ENCODE measurements at places on chromosomes 16 and 17.

GRCh38 chr16:19520861-19521331 lies 1.0 kb downstream of the GDE1 start:
- no peak for DNase-seq

DNA sequence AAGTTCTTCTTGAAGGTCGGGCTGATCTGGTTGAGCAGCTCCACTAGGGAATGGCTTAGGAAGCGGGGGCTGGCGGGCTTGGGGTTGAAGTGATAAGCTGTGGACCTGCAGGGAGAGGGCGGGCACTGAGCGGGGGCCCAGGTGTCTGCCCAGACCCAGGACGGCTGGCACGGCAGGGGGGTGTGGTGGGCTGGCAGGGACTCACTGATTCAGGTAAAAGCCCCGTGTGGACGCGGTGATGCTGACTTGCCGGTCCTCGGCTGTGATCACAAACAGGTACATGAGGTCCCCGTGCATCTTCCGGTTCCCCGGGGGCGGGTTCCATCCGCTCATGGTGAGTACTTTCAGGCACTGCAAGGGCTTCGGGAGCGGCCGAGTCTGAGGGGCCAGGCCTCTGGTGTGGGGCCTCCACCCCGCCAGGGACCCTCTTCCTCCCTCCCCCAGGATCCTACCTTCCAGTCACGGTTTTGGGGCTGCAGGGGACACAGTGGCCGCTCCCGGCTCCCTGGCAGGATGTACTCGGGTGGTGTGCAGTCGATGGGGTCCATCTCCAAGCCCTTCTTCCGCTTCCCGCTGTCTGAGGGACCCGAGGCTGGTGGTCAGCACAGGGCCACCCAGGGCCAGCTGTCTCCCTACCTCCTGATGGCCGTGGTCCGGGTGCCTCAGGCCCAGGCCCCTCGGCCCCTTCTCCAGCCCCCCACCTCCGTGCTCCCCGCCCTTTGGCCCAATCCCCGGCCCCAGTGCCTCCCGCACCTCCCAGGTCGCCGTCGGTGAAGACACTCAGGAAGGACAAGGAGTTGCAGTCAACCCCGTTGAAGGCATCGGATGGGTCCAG lies 10.2 kb downstream of the CLUH start:
- no peak for DNase-seq

- DNase-seq, result no peak
Observed at GRCh38 chr17:61260071-61260797, 139.4 kb upstream of the TBX2 start.

DNA sequence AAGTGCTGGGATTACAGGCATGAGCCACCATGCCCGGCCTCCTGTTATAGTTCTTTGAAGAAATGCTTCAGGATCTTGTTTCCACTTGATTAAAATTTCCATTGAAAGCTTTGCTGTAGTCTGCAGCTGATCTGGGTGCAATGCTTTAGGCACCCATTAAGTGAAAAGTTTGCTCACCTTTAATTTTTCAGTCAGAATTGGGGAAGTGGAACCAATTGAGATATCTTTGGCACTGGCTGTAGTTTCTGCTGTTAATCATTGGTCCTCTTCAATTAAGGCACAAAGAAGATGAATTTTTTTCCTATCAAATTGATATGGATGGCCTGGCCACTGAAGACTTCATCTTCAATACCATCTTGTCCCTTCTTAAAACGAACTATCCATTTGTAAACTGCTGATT lies 336.1 kb upstream of the TBX2 start:
- DNase-seq, result no peak

DNA sequence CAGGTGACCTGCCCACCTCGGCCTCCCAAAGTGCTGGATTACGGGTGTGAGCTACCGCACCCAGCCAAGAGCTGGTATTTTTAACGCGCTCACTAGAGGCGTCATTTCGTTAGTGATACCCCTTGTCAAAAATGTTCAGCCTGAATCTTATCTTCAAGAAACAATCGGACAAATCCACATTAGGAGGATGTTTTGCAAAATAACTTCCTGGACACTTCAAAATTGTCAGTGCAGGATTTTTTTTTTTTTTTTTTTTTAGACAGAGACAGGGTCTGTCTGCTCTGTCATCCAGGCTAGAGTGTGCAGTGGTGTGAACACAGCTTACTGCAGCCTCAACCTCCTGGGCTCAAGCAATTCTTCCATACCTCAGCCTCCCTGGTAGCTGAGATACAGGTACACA lies 63.0 kb downstream of the RMI2 start:
- no peak for DNase-seq

DNA sequence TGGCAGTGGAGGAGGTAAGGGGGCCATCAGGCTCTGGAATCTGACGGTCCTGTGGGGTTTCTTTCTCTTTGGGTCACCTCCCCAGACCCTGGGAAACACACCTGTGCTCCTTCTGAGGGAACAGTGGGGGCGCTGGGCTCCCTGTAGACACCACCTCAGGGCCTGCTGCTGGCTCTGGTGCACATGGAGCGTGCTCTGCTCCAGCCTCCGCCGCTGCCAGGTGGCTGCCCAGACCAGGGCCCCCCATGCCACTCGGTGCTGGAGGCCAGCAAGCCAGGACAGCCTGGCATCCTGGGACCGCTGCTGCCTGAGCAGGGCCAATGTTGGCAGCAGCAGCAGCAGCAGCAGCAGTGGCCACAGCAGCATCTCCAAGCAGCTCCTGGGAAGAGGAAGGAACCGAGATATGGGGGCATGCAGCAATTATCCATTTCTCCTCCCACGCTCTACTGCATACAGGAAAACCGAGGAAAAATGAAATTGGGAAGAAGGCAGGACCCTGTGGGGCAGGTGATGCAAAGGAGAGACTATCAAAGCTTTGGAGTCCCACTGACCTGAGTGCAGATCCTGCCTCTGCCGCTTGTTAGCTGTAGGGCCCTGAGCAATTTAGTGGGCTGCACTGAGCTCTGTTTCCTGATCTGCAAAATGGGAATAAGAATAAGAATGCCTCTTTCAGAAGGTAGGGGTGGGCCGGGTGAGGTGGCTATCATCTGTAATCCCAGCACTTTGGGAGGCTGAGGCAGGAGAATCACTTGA lies 902 bp downstream of the GHDC start:
- no peak for DNase-seq

GRCh38 chr17:81849457-81849856 lies 10.9 kb downstream of the P4HB start:
- DNase-seq, result no peak

- no peak for DNase-seq
Observed at GRCh38 chr17:17890773-17891759, 54.3 kb upstream of the SREBF1 start.

GRCh38 chr17:30237296-30238002 lies 2.0 kb upstream of the SLC6A4 start:
- no peak for DNase-seq

GRCh38 chr17:5249615-5250014 lies 15.0 kb upstream of the SCIMP start:
- DNase-seq, result peak; percentile 2

- no peak for DNase-seq
Observed at GRCh38 chr17:80431246-80432195, 16.6 kb downstream of the ENDOV start.

- DNase-seq, result no peak
Observed at GRCh38 chr16:88818575-88818874, 6.8 kb upstream of the APRT start.

DNA sequence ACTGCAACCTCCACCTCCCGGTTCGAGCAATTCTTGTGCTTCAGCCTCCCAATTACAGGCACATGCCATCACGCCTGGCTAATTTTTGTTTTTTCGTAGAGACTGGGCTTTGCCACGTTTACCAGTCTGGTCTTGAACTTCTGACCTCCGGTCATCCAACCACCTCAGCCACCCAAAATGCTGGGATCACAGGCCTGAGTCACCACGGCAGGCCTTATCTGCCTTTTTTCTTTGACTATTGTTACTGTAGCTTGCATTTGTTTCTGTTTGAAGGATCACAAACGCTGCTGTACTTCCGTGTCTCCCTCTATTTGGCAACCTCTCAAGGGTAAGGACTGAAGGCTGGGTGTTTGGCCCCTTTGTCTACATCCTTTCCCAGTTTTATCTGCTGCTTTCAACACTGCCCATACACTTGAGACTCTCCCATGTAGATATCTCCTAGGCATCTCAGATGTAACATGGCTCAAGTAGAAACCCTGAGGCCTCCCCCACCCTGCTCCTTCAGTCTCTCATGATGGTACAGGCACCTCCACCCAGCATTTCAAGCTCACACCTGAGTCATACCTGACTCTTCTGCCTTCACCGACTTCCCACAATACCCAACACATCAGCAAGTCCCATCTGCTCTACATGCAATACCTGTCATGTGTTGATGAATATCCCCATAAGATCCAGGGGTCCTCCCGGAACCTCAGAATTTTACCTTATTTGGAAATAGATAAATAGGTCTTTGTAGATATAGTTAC lies 219.0 kb downstream of the CPPED1 start:
- DNase-seq, result no peak

DNA sequence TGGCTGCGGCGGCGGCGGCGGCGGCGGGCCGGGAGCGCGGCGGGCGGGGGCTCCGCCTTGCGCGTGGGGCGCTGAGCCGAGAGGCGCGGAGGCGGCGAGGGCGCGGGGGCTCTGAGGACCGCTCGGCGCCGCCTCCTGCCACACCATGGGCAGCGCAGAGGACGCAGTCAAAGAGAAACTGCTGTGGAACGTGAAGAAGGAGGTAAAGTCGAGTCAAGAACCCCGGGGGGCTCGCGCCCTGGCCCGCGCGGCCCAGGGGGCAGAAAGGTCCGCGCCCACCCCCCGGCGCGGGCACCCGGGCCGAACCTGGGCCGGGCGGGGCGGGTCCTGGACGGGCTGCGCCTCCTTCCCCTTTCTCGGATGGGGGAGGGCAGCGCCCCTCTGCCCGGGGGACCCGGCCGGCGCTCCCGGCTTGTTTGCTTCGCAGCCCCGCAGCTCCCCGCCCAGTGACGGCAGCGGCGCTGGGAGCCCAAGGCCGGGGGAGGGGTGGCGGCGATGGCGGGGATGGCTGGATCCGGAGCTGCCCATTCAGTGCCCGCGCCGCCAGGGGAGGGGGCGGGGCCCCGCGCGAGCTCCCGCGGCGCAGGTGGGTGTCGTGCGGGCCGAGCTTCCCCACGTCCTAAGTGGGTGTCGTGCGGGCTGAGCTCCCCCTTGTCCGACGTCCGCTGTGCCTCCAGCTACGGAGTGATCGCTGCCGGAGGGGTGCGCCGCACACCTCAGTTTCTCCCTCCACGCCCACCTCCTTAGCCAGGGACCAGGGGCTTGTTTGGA lies 428 bp downstream of the SGSM2 start:
- no peak for DNase-seq

- DNase-seq, result no peak
Observed at GRCh38 chr16:13645601-13646245, 274.2 kb upstream of the ERCC4 start.

- no peak for DNase-seq
Observed at GRCh38 chr16:85090873-85091521, 21.3 kb downstream of the CIBAR2 start.

DNA sequence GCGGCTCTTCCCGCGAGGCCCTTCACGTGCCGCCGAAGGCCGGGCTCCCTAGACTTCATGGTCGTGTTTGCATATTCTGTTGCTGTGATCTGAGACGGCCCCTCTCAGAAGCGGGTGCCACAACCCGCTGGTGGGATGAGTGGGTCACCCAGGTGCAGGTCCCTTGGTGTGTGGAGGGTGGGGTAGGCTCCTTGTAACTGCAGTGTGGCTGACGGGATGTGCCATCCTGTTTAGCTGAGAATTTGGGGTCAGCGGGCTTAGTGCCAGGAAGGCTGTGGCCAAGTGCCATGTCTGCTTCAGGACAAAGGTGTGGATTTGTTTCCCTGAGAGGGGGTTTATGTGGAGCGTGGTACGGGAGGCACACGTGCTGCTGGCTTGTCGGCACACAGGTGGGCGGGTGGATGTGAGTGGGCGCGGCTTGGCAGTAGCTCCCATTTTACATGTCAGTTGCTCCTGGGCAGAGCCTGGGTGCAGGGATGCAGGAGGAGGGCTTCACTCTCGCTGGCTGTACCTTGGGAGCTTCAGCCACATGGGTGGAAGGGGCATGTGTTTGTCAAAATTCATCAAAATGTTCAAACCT lies 9.2 kb upstream of the WFIKKN1 start:
- no peak for DNase-seq

DNA sequence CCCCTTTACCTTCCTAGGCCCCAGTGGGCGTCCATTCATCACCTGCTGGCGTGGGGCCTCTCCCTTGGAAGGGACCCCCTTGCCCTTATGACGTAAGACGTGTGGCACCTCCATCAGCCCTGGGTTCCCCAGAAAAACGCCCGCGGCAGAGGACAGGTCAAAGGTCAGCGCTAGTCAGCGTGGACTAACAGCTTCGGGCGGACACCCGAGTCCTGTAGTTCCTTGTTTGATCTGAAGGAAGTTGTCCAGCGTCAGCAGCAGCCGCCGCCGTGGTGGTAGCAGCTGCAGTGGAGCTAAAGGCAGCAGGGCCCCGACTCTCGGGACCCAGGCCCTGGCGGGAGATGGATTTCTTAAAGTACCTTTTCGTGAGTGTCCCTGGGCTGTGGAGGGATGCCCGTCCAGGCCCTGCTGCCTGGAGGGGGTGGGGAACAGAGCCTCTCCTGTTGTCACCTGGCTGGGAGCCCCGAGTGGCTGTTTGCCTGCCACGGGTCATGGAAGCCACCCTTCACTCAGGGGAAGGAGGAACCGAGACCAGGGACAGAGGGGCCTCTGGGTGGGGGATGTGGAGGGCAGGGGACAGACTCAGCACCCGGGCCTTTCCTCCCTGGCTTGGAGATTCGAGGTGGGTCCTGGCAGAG lies 123.6 kb downstream of the OR1D5 start:
- no peak for DNase-seq

DNA sequence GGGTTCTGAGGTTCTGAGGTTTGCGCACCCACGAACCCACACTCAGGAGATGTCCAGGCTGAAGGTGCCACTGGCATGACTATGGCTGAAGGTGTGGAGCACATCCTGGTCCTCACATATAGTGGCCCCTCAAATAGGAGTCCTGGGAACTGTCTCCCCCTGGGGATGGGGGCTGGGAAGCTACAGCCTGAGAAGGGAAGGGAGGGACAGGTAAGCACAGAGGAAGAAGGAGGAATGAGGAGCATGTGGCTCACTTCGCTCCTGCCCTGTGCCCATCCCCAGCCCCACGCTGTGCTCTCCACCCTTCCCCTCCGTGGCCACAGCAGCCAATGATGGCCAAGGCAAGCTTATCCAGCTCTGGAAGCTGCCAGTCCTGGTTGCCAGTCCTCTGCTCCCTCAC lies 123.9 kb upstream of the LHX1 start:
- DNase-seq, result no peak

- DNase-seq, result peak; percentile 54
Observed at GRCh38 chr17:79045842-79046196, 21.9 kb downstream of the C1QTNF1 start.

DNA sequence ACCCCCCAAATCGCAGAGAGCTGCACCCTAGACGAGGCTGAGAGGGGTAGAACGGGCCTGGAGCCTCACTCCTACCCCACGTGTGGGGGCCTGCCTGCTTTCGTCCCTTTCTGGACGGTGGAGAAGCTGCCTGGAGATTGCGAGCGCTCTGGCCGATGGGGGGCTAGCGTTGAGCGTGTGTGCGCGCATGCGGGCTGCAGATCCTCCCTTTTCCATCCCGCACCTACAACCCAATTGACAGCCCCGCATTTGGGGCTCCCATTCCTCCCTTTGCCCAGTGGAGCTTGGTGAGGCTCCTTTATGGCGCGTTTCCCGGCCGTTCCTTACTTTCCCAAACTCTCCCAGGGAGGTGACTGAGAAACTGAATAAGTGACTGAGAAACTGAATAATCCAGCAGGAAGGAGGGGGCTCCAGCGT lies 907 bp upstream of the ESRP2 start:
- no peak for DNase-seq

GRCh38 chr17:68560966-68561720 lies 40.0 kb downstream of the FAM20A start:
- no peak for DNase-seq

- DNase-seq, result no peak
Observed at GRCh38 chr16:51420247-51420646, 269.2 kb upstream of the SALL1 start.

- DNase-seq, result no peak
Observed at GRCh38 chr17:75875940-75876189, 2.5 kb downstream of the TRIM47 start.

Data from NCI-H524 treated with DMSO at 0.1 percent for 48 hours (cell line).